AG04450 (cell line): ENCODE measurements at places on chromosomes 7 and 10.

- no peak for DNase-seq
Observed at GRCh38 chr7:111873963-111874690, 311.8 kb upstream of the IMMP2L start.

- no peak for DNase-seq
Observed at GRCh38 chr10:114905450-114905849, 32.5 kb upstream of the TRUB1 start.

DNA sequence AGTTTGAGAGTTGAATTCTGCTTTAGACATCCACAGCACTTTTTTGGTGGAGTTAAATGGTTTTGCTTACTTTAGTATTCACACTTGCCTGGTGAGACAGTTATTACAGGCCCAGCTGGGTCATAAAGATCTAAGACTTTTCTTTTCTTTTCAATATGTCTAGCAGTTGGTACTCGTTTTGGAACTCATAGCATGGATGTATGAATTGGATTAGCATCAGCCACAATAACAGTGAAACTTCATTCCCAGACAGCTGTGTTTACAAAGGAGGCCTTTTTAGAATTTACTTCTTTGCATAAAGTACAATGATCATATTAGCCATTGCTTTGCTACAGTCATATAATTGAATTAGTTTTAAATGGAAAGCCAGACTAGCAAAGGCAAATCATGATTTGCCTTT lies 168.4 kb upstream of the DKK1 start:
- DNase-seq: no peak

GRCh38 chr7:20318933-20319332 lies 11.8 kb upstream of the ITGB8 start:
- DNase-seq: no peak

DNA sequence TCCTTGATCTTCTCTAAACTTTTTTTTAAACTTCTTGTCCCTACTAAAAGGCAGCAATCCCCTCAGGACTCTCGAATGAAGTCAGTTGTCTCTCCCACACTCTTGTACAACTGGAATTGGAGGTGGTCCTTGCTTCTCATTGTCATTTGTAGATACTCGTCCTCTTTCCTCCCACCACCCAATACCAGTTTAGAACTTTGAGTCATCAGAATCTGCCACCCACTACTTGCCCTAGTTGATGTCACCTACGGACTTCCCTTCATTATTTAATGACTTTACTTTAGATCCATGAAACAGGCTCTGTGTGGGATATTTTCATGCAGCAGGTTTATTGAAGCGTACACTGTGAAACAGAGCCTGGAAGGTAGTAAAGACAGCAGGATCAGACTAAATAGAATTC lies 28.6 kb upstream of the LHFPL3 start:
- DNase-seq: no peak

DNA sequence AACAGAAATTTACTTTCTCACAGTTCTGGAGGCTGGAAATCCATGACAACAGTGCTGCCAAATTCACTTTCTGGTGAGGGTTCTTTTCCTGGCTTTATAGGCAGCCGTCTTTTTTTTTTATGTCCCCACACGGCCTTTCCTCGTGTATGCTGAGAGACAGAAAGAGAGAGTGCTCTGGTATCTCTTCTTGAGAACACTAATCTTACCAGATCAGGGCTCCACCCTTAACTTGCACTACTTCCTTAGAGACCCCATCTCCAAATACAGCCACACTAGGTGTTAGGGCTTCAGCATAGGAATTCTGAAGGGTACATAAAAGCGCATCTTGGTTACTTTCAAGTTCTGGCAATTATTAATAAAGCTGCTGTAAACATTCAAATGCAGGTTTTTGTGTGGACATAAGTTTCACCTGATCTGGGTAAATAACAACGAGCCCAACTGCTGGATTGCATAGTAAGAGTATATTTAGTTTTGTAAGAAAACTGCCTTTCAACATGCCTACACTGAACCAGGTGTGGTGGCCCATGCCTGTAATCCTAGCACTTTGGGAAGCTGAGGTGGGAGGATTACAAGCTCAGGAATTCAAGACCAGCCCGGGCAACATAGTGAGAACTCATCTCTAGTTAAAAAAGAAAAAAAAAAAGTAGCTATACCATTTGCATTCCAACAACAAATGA lies 8.2 kb upstream of the C1GALT1 start:
- DNase-seq: no peak

- no peak for DNase-seq
Observed at GRCh38 chr7:2403718-2404648, 572 bp downstream of the CHST12 start.

DNA sequence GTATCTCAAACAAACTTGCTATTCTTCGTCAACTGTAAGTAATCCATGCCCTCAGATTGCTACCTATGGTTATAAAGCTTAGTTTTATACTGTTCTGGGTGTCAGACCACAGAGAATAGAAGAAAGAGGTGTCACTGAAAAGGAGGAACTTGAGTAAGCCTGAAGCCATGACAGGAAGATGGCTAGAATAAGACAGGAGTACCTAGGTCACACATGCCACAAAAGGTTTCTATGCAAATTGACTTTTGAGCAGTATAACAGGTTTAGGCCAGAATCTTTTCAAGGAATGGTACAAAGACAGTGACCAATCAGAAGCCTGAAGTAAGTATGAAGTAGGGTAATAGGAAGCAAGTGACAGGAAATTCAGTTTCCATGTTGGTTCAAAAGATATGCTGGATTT lies 23.5 kb downstream of the FBXW4 start:
- no peak for DNase-seq

DNA sequence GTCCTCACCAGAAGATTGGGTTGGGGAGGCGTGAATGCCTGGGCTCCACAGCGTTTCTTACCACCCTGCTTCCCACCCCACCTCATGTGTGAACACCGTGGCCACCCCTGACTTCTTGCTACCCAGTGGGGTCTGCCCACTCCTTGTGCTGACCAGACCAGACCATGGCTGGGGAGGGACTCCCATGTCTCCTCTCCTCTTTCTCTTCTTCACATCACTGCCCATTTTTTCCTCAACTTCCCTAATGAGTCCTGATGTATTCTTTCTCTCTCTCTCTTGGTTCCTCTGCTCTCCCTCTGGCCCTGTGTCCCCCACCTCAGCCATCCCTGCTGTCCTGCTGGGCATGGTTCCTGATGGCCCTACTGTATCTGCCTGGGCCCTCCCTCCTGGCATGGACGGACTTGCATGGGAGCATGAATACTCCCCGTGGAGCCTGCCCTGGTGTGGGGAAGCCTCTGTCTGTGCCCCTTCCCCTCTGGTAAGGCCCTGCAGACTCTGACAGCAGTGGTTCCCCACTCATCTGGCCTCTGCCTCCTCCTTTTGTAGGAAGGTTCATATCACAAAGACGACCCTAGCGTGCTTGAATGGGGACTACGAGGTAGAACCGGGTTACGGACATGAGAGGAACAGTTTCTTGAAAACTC lies 85.5 kb downstream of the ADCY1 start:
- no peak for DNase-seq

GRCh38 chr10:114995468-114996247 lies 57.7 kb downstream of the TRUB1 start:
- peak; percentile 11 for DNase-seq

DNA sequence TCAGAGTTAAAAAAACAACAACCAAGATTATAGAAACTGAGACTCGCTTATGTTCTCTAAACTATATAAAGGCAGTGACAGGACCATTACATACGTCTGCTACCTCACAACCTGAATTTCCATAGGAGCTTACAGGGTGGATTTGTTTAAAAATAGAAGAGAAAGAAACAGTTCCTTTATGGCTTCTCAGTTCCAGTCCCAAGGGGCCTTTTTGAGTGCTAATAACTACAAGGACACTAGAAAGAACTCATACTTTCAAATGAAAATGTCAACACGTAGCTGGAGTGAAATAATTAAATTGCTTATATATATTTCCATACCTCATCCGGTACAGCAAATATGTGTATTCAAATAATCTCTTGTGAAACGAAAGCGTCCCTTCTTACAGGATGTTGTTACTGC lies 19.7 kb downstream of the TSPAN12 start:
- DNase-seq: no peak

DNA sequence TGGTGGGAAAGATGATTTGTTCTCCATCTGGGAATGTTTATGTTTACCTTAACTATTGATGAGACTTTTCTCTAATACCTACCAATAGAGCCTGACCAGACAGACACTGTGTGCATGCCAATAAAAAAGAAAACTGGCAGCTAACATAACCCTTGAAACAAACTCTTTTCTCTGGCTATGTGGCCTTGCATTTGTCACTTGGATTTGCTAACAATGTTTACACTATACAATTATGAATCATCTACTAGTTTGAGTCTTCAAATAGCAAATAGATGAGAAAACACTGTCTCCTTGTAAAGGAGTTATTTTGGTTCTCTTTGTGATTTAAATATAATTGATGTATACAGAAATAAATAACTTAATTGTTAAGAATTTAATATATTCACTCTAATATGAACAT lies 273.1 kb downstream of the SEMA3D start:
- DNase-seq: no peak

DNA sequence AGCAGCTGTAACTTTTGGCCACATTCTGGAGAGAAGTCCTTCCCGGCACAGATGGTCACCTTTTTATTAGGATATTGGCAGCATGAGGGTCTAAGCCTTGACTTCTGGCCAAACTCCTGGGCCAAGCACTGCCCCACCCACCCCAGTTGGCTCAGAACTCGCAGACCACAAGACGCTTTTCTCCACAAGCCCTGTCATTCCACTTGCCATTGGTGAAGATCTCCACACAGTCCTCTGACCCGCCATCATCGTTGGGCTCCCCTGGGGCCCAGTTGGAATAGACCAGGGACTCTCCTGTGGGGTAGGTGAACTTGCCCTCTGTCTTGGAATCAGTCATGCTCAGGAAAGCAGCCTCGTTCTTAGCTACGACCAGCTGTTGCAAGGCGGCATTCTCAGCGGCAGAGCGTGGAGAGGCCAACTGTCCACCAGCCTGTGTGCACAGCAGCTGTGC lies 11.2 kb downstream of the SFTPD start:
- DNase-seq: no peak

- DNase-seq: no peak
Observed at GRCh38 chr7:45221896-45222604, 64.5 kb downstream of the RAMP3 start.

DNA sequence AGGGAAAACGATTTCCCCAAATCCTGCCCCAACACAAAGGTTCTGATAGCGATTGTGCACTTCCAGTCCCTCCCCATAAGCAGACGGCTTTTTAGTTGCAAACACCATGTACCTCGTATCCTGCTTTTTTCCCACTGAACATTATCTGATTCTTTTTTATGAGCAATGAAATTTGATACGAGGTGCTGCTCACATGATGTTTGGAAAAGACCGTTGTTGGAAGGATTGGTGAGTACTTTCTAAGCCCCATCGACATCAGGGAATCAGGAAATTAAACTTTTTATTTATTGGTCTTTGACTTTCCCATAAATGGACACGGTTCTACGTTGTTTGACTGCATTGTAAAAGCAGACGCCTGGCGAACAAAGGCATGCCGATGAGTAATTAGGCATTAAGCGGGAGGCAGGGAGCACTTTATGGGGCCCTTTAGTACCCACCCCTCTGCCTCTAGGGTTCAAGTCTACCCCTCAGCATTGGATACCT lies 49.4 kb downstream of the TEX36 start:
- DNase-seq: no peak

GRCh38 chr7:48708122-48708521 lies 216.2 kb upstream of the CDC14C start:
- no peak for DNase-seq

- no peak for DNase-seq
Observed at GRCh38 chr7:37083311-37084096, 359.2 kb upstream of the AOAH start.

- no peak for DNase-seq
Observed at GRCh38 chr7:95490231-95490762, 4.6 kb downstream of the ASB4 start.

- DNase-seq: no peak
Observed at GRCh38 chr7:90520484-90520883, 51.0 kb downstream of the PTTG1IP2 start.

DNA sequence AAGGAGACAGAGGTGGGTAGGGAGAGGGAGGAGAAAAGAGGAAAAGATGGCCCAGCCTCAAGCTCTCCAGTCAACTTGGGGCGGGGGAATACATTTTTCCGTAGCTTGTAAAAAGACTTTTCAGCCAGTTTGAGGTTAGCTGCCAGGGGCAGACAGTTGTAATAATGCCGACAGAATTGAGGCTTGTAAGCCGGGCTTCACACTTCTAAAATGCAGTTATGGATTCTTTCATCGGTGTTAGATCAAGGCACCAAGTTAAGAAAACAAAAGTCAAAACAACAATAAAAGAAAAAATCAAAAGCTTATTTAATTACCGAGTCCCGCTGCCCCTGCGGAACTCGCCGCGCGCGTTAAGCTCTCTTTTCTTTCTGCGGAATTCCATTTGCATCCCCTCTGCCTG lies 448 bp upstream of the EVX1 start:
- DNase-seq: no peak

GRCh38 chr10:218798-219197 lies 83.5 kb downstream of the ZMYND11 start:
- no peak for DNase-seq

DNA sequence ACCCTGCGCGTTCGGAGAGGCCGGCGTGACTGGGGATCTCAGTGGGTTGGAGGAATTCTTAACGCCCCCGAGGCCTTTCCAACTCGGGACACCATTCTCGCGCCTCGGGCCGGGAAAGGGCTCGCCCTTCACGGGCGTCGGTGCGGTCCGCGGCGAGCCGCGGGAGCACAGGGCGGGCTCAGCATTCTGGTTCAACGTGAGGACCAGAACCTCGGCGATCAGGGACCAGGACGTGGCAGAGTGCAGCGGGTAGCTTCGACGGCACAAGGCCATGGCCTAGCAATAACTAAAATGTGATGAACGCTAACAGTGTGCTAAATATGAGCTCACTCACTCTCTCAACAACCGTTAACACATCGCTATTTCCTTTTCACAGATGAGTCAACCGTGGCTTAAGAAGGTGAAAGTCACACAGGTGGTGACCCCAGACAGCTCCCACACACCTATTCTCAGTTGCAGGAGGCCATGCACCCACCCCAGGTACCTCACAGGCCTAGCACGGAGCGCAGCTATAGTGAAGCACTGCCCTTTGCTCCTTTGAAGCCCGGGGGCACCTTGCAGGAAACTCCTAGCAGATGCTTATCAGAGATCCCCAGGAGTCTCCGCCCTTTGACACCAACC lies 4.5 kb upstream of the EMX2 start:
- no peak for DNase-seq

DNA sequence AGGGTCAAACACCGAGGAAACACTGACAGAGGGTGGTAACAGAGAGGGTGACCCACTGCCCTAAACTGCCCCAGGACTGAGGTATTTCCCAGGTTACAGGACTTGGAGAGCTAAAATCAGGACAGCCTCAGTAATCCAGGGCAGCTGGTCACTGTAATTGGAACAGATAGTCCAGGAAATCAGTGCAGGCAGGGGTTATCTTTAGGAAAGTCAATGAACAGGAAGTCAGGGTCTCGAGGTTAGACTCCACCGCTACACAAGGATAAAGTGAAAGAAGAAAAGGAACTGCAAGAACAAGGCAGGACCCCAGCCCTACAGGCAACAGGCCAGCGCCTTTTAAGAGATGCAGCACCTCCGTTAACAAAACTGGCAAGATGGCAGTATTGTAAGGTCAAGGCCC lies 61.1 kb downstream of the CAV1 start:
- DNase-seq: no peak
